Globus pallidus (tissue), 1 donor: ENCODE measurements at places on chromosomes 3 and 15.

DNA sequence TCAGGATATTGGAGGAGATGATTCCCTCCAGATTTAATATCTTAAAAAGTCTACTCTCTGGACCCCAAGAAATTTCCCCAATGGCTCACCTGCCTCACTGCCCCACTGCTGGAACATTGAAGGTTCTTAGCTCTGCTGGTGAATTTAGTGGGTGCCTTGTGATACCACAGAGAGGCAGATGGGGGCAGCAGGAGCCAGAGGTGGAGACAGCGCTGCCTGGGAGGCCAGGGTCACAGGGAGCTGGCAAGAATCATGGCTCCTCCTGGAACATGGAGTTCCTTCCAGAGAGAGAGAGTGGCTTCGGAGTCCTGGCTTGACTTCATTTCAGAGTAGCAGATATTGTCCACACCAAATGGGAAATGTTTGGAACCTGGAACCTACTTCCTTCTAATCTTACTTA, 263.5 kb upstream of the CFAP20DC start:
- peak; percentile 20 for DNase-seq

GRCh38 chr15:45441686-45442085, 63.3 kb upstream of the GATM start:
- DNase-seq, result no peak

GRCh38 chr15:80788536-80788935, 9.4 kb downstream of the CEMIP start:
- DNase-seq, result no peak

GRCh38 chr3:81531263-81531662, 230.2 kb downstream of the GBE1 start:
- DNase-seq, result no peak

DNA sequence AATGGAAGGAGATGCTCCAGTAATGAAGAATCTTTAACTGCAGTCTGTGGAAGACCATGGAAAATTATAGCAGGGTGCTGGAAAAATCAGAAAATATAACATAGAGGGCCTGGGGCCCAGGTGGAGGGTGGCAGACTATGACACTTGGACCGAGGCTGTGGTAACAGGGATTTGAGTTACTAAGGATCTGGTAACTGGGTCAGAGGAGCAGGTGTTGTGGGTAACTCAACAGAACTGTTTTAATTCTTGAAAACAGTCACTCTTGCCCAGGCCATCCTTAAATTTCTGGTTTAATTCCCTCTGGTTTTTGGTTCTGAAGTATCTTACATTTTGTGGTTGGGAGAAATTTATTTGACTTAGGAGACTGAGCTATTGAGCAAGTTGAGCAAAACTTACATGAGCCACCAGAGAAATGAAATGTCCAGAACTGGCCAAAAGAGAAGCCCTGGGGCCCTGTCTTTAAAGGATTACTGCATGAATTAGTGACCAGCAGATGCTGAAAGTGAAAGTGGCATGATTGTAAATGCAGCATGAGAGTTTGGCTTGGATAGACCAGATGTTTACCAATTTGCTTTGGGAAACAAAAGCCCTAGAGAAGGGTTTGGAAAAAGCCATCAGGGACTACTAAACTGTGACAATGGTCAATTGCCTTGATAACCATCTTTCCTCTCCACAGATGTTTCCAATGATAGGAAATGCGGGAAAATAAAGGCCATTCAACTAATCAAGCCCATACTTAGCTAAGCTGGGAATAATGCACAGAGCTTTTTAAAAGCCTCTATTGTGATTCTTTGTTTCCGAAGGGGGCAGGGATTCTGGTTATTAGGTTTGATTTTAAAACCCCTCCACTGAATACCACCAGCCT, 374.9 kb upstream of the TGFBR2 start:
- DNase-seq, result peak; percentile 44

- DNase-seq, result no peak
Measured at GRCh38 chr3:143791386-143791785, 56.9 kb downstream of the SLC9A9 start.

DNA sequence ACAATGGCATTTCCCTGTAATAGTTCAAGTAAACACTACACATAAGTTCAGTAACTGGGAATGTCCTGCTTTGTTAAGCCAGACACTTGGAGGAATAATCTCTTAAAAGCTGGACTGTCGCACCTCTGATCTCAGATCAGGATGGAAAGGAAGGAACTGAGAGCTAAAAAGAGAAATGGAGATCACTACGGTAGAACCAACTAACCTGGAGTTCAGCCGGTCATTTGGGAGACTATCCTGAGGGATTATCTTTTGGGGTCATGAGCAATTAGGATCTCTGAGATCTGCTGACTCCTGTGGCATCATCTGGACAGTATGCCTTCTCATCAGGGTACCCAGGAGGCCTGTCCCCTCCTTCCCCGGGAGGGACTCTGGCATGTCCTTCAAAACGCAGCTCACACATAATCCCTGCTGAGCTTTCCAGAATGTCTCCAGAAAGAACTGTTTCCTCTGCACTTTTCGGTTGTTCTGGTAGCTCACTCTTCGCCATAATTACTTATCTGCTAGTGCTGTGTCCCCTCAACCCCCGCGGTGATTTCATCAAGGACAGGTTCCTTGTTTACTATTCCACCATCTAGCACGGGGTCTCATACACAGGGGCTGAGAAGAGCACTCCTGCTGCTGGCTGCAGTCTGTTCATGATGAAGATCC, 115.6 kb downstream of the SENP2 start:
- no peak for DNase-seq

DNA sequence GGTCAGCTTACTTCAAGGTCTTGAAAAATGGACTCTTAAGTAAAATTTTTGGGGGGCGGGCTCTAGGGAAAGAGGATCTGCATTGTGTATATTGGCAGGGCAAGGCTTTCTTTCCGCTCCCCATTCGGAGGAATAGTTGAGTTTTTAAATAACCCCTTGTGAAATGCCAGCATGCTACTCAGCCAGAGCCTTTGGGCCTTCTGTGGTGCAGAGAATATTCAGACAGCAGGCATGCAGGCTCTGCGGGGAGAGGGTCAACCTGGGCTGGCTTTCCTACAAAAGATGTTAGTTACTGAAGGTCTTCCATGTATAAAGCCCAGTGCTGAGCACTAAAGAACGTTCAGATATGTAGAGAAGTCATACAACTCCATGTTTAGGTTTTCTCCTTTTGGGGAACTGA, 40.6 kb downstream of the ADAMTSL3 start:
- DNase-seq, result no peak

GRCh38 chr3:41987627-41988026, 25.7 kb upstream of the ULK4 start:
- DNase-seq, result no peak

- DNase-seq, result no peak
Measured at GRCh38 chr3:197371591-197372046, 73.2 kb upstream of the DLG1 start.

DNA sequence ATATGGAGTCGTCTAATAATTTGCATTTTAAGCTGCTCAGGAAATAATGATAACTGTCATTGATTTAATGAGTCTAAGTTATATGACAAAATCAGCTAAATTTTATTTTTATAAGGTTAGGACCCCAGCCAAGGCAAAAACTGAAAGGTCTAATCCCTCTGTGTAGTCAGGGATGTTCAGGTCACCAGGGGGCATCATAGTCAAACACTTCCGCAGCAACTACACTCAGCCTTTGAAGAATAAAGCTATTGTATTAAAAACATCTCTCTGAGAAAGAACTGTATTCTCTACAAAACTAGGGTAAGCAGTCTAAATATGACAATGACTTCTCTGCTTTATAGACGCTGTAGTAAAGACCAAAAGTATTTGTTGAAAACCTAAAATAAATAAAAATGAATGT, 15.0 kb downstream of the INTS14 start:
- peak; percentile 84 for DNase-seq

DNA sequence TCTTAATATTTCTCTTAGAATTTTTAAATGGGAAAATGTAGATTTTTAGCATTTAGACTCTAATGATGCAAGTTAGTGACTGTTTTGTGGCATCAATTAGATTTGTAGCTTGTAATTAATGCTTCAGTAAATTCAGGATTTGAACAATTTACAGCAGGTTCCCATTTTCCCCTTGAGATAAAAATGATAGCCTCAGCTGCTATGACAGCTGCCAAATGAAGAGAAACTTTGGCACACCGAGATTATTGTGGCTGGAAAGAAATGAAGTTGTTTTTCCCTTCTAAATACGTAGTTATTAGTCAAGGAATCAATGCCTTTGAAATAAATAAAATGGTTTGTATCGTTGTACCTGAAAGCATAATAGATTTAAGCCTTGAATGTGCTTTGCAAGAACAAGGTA, 206.4 kb upstream of the P2RY1 start:
- no peak for DNase-seq

GRCh38 chr3:134228035-134228434, 22.6 kb downstream of the RYK start:
- no peak for DNase-seq

DNA sequence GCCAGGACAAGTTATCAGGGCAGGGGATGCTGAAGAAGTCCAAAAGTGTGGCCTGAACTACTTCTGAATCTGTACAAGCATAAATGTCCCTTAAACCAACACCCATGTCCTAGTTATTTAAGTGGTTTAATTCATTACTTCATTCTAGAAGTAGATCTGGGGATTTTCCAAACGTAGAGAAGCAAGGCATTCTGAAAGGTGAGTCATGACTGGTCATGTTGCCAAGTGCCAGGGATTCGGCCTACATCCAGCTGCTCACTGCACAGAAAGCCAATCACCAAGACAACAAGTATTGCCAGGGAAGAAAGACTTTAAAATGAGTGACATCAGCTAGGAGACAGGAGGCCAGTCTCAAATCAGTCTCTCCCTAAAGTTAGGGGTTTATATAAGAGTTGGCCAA, 396.6 kb downstream of the GABRB3 start:
- DNase-seq, result no peak

GRCh38 chr3:190522621-190523222, 8.8 kb downstream of the IL1RAP start:
- no peak for DNase-seq

GRCh38 chr3:102332934-102333333, 101.9 kb upstream of the ZPLD1 start:
- DNase-seq, result no peak

DNA sequence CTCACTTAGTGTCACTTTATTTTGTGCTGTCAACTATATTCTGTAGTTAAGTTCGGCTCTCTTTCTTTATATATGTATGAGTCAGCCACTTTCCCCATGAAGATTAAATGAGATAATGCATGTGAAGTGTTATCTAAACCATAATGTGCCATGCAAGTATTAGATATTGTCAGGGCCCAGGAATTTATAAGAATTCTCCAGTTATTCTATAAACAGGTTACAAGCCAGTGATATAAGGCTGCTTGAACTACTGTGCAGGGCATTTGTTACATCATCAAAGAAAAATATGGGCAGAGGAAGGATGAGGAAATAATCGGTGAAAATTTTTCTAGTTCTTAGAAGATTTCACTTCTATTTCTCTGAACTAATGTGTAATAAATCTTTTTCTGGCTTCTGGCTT, 1049.0 kb upstream of the NR2F2 start:
- no peak for DNase-seq

- DNase-seq, result no peak
Measured at GRCh38 chr3:73571238-73571794, 53.4 kb downstream of the PDZRN3 start.

GRCh38 chr15:38503496-38503895, 49.6 kb downstream of the FAM98B start:
- DNase-seq, result no peak

DNA sequence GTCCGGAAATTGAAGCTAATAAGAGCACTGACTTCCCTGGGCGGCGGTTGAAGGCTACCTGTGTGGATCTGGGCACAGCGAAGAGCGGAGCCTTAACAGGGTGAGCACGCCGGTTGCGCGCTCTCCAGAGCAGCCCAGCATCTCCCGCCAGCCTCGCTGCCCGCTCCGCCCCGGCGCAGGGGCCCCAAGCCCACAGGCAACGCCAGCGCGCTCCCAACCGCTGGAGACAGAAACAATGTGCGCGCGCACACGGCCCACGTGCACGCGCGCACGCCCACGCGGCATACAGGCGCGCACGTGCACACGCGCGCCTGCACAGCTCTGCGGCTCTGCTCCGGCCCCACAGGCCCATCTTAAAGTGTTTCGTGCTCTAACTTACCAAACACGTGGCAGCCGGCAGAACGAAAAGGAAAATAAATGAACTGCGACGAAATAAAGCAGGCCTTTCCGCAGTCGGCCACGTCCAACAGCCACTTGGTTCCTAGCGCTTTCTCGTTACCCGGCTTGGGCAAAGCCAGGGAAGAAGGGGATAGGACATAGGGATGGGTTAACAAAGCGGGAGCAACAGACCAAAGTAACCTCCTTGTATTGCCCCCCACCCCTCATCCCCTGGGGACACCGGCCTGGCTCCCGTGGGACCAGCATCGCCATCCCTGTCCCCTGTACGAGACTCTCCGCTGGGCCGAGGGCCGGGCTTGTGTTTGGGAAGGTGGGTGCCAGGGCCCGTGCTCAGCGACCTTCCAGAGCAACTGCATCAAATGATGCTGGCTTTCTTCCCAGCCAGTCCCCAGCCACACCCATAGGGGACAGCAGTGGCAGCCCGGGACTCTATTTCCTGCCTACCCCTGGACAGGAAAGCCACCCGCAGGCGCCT, 203.7 kb downstream of the ABHD5 start:
- DNase-seq, result peak; percentile 38

DNA sequence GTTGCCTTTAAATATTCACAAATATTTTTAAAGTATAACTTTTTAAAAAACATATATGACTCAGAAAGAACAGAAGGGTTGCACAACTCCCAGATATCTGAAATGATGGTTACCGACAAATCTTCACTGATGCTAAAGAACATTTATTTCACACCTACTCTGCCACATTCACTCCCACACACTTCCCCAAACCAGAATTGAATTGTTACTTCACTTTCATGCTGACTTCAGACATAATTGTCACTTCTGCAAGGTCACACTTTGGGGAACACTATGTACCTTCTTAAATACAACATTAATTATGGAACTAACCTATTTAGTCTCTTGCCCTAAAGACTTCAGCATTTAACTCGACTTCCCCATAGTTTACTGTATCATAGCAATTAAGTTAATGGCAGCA, 795.1 kb downstream of the FHIT start:
- DNase-seq, result no peak
